Tibial nerve (tissue), 4 donors: ENCODE measurements at places on chromosomes 11 and 22.

GRCh38 chr11:32918427-32918826 is 25.8 kb downstream of the QSER1 start:
- no peak for DNase-seq

- no peak for DNase-seq
Measured at GRCh38 chr11:8194956-8195355, 26.1 kb upstream of the RIC3 start.

DNA sequence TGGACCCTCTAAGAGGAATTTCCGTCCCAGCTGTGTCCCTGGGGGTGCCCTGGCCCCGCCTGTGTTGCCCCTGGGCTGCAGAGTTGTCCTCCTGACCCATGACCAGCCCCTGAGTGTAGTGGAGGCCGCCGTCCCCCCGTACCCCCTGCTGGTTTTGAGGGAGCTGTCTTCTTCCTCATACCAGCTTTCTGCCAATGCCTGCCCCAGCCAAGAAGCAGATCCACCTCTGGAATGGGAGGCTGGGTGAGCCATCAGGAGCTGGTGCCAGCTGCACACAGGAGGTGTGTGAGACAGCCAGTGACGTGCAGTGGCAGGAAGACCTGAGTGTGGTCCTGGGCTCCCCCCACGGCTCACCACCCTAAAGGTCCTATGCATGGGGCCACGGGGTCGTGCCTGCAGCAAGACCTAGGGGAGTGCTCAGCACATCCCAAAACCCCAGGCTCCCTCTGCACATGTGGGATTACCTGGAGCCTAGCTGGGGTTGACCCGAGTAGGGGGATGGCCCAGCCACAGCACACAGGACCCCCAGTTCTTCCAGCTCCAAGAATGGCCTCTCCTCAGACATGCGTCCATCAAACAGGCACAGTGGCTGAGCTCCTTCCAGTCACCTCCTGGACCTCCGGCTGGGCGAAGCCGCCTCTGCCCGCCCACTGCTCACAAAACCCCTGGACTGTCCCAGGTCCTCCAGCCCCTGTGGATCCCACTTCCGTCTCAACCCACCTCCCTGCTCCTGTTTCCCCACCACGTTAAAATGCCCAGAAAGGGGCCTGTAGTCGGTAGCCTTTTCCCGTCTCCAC is 647.6 kb downstream of the BRD1 start:
- no peak for DNase-seq

DNA sequence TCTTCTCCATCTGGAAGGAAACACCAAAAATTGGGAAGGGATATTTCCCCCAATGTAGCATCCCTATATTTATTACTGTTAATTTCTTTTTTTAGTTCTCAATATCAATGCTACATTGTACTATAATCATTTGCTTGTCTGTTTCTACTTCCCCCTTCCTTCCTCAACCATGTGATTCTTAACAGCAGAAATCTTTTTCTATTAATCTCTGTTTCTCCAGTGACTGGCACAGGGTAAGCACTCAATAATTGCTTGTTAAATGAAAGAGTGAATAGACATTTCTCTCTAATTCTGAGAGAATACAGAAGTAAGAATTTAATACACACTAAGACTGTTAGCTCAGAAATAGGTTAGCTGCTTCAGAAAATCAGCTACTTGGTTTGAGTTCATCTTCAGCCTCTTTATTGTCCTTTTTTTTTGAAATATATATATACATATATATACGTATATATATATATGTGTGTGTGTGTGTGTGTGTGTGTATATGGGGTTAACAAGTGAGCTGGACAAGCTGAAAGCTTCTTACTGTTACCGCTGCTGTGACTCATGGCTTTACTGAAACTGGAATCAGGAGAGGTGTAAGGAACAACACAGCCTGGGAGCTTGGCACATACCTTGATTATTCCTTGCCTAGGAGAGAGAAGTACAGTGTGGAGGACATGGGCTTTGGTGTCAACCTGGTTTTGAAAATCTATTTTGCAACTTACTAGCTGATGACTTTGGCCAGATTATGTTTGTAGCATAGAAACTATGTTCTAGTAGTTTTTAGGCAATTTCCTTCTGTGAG is 26.2 kb upstream of the PDE3B start:
- DNase-seq, result no peak

- DNase-seq, result no peak
Measured at GRCh38 chr11:55658608-55659007, 3.4 kb upstream of the OR4C6 start.

- no peak for DNase-seq
Measured at GRCh38 chr11:113199866-113200265, 114.5 kb upstream of the TTC12 start.

DNA sequence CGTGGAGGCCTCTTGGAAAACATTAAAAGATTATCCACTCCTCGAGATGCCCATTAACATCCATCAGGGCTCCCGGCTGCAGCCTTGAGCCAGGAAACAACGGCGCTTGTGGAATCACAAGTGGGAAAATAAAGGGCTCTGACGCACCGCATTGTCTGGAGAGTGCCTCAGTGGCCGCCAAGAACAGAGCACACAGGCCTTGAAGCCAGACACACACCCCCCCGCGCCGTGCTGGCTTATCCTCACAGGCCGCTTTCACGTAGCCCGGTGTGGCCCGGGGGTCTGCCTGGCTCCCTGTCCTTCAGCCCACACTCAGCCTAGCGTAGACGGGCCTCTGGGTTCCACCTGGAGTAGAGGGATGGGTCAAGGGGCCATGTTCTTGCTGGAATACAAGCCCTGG is 1020.5 kb downstream of the BRD1 start:
- no peak for DNase-seq

DNA sequence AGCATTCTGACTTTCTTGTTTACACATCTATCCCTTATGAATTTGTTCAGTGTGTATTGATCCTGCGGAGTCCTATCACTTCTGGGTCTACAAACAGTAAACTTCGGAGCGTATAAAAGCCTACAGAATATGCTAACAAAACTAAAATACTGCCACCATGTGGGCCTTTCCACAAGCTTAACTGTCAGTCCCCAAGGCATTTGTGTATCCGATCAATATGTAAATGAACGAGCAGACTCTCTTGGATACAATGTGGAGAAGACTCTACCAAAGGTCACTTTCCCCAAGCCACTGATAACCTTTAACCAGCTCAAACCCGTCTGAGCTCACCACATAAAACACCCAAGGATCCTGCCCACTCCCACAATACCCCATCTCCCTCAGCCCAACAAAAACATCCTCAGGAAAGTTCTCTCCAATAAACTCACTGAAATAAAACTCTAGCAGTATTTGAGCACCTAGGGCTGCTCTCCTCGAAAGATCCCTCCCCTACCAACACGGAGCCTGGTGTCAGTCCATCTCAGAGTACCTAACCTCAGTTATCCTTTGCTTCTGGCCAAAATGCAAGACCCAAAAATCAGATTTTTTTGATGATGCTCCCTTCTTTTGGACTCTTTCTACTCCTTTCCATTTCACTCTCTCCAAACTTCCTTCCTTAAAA is 17.8 kb downstream of the ADA2 start:
- no peak for DNase-seq

DNA sequence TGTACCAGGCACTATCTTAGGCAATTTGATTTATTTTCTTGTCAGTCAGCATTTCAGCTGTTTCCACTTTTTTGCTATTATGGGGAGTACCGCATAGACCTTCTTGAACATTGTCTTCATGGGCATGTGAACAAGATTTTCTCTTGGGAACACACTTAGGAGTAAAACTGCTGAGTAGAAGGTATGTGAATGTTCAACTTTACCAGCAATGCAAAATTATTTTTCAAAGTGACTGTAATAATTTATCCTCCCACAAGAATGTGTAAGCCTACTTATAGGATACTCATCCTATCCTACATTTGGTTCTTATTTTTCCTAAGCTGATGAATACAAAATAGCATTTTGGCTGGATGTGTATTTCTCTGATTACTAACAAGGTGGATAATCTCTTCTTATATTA is 132.0 kb upstream of the NAV2 start:
- no peak for DNase-seq

DNA sequence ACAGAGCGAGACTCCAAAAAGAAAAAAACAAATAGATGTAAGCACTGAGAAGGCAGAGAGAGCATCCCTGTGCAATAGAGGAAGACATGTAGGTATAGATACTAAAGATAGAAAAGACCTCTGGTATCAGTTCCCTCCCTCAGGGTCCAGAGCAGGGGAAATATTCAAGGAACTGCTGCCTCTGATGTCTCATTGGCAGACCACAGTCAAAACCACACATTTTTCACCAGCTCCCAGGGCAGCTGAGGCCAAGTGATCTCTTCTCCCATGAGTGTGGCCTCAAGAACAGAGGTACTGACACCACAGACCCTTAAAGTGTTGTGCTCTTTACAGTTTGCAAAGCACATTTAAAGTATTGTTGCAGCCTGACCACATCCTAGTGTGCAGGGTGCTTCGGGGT is 288.5 kb downstream of the NTM start:
- DNase-seq, result no peak

- no peak for DNase-seq
Measured at GRCh38 chr11:13280092-13280722, 2.6 kb downstream of the BMAL1 start.

- DNase-seq, result no peak
Measured at GRCh38 chr11:76753950-76754349, 29.2 kb upstream of the TSKU start.

DNA sequence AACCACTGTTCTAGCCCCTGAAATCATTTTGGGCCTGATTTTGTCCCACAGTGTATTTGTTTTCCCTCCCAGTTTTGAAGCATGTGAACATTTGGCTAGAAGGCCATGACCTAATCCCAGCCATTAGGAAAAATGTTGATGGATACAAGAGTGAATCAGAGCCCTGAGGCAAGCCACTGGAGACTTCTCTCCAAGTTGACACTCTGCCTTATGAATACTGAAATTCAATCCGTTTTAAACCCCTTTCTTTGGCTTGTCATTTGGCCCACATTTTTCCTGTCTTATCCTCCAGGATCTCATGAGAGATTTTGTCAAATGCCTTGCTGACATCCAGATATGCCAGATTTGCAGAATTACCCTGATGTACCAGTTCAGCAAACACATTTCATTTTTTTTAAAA is 158.8 kb downstream of the FAT3 start:
- DNase-seq, result no peak

DNA sequence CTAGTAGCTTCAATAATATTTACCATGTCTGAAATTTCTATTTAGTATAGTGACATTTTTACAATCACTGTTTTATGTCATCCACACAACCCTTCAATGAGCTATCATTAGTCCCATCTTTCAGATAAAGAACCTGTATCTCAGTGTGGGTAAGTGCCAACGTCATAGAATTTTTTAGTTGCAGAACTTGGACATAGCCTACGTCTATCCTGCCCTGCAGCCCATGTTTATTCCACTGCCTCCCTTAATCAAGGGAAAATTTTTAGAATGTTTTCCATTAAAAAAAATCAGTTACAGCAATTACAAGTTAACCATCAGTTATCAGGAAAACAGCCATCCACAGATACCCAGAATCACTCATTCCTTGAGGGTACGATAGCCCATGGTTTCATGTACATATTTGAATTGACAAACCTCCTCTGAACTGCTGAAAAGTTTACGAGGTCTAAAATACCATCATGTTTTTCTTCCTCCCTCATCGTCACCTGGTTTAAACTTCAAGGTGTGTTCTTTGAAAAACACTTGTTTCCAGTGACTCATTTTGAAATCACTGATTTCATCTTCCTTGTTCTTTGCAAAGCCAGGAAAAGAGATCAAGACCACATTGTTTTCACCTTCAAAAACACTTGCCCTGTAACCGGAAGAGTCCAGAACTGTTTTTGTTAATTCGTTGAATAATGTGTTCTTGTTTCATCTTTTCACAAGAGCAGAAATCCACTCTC is 100.9 kb downstream of the FAM76B start:
- DNase-seq, result no peak

GRCh38 chr11:77036398-77036797 is 2.2 kb downstream of the B3GNT6 start:
- no peak for DNase-seq

DNA sequence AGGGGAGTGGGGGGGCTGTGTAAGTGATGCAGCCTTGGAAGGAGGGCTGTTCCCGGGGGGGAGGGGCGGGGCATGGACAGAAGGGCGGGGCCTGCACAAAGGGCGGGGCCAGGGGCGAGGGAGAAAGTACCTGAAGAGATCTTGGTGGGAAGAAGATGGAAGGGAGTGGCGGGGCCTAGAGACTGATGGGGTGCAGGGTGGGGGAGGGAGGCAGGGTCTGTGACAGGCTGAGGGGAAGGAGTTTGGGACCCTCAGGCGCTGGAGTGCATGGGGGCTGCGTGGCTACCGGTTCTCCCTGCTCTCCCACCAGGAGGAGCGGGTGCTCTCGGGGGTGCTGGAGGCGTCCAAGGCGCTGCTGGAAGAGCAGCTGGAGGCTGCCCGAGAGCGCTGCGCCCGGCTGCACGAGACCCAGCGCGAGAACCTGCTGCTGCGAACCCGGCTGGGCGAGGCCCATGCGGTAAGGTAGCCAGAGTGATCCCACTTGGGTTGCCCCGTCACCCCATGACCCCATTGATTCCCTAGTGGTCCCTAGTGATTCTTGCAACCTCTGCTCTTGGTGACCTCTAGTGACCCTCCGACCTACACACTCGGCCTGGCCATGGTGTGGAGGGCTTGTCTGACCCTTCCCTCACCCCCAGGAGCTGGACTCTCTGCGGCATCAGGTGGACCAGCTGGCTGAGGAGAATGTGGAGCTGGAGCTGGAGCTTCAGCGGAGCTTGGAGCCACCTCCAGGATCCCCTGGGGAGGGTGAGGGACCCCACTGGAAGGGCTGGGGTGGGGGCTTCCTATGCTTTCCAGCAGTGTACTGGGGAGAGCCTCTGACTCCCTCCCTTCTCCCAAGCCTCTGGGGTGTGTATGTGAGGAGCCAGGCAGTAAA is 3.1 kb downstream of the CCDC88B start:
- DNase-seq, result no peak

DNA sequence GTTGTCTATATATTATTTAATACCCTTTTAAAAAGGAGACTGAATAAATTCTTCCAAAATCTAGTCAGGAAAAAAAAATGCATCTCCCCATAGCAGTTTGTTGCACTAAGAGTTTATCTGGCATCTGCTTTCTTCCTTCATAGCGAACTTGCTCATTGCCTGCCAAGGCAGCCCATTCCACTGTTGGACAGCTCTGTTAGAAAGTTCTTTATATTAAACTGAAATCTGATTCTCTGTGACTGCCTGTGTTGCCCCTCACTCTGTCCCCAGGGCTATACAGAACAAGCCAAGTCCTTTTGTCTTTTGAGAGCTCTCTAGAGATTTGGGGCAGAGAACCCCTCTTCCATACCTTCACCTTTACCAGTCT is 3.3 kb upstream of the CHRDL2 start:
- no peak for DNase-seq
